Pons (tissue), 1 donor: ENCODE measurements at places on chromosomes 2 and 18.

DNA sequence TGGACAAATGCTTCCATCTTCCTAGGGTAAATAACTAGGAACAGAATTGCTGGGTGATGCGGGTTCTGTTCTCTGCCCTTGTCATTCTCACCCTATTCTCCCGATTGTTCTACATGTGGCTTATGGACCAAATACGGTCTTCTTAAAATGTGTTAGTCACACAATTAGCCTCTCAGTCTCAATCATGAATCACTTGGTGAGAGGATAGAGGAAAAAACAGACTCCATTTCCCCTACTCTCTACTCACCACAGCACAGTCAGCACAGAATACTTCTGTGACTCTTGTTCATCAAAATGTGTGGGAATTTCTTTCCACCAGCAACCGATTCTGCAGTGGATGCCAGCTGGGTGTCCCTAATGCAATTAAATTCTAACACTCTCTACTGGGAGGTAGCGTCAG lies 125.2 kb downstream of the SH3BP4 start:
- no peak for DNase-seq

DNA sequence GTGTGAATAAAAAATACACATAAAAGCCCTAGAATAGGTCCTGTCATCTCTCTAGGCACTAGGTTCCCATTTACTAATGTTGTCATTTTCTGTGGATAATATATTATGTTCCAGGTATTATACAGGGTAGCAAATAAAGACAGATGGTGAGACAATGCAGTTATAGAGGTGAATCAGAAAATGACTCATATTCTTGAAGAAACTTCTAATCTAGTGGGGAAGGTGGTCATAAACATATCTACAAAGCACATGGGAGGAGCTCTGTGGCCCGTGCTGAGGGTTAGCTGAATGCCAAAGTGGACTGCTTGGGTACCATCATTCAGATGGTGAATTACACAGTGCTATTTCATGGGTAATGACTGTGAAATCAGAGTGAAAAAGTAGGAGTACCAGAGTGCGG lies 700.9 kb downstream of the ERBB4 start:
- DNase-seq = no peak

- DNase-seq = no peak
Measured at GRCh38 chr2:35204323-35204722, 1151.3 kb upstream of the CRIM1 start.

DNA sequence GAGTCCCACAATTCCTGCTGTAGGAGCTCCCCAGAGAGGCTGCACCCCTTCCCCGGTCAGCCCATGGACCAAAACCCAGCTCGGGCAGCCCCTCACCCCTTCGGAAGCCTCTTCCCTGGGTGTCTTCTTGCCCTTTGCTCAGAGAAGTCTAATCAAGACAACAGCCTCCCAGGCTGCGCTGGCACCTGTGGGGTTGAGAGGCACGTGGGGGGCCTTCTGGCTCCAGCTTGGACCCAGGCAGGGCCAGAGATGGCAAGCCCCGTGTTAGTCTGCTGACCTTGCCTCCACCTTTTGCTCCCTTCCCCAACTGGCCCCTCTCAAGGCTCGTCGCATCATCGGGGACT lies 10.4 kb downstream of the SLC4A3 start:
- no peak for DNase-seq

DNA sequence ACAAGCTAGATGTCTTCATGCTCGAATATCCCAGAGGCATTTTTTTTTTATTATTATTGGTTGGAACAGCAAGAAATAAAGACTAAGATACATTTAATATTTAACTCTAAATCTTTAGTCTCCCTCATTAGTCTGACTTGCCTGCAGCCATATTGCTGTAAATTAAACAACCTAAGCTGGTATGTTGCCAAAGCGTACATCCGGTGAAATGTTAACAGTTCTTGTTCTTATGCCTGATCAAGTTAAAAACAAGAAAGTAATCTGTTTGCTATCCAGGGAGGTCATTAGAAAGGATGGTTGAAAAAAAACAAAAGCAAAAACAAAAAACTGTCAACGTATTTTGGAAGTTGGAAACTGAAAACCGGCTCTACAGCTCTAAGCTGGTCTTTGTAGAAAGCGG lies 125.9 kb upstream of the NABP1 start:
- DNase-seq = no peak

- DNase-seq = no peak
Measured at GRCh38 chr2:109332880-109333279, 203.9 kb downstream of the SH3RF3 start.

DNA sequence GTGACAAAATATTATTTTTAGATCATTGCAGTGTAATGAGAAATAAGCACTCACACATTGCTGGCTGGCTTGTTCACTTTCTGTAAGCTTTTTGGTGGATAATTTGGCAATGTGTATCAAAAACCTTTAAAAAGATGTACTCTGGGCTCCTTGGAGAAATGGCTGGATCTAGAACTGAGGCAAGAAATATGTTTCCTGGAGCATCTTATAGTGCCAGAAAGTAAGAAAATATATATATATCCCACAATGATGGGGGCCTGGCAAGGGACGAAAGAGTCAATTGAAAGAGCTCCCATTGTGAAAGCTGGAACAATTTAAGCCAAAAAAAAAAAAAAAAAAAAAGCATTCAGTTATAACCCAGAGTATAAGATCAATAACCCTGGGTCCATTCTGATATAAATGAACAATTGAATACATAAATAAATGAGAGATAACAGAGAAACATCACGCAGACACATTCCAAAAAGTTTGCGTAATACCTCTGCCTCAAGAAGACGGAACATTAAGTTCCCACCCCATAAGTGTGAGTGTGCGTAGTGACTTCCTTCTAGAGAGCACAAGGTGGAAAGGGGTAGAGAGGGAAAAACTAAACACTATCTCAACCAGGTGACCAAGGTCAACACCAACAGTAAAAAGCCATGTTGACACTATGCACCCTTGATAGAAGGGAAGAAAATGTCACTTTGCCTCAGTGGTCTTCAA lies 77.5 kb downstream of the BIN1 start:
- no peak for DNase-seq

GRCh38 chr2:105809097-105809473 lies 64.4 kb downstream of the NCK2 start:
- no peak for DNase-seq

GRCh38 chr2:238684362-238685326 lies 163.2 kb upstream of the TWIST2 start:
- no peak for DNase-seq

GRCh38 chr18:7601246-7601615 lies 34.1 kb downstream of the PTPRM start:
- no peak for DNase-seq

GRCh38 chr18:47737956-47738355 lies 192.5 kb downstream of the SMAD2 start:
- no peak for DNase-seq

- no peak for DNase-seq
Measured at GRCh38 chr2:1595274-1595673, 149.0 kb downstream of the PXDN start.

DNA sequence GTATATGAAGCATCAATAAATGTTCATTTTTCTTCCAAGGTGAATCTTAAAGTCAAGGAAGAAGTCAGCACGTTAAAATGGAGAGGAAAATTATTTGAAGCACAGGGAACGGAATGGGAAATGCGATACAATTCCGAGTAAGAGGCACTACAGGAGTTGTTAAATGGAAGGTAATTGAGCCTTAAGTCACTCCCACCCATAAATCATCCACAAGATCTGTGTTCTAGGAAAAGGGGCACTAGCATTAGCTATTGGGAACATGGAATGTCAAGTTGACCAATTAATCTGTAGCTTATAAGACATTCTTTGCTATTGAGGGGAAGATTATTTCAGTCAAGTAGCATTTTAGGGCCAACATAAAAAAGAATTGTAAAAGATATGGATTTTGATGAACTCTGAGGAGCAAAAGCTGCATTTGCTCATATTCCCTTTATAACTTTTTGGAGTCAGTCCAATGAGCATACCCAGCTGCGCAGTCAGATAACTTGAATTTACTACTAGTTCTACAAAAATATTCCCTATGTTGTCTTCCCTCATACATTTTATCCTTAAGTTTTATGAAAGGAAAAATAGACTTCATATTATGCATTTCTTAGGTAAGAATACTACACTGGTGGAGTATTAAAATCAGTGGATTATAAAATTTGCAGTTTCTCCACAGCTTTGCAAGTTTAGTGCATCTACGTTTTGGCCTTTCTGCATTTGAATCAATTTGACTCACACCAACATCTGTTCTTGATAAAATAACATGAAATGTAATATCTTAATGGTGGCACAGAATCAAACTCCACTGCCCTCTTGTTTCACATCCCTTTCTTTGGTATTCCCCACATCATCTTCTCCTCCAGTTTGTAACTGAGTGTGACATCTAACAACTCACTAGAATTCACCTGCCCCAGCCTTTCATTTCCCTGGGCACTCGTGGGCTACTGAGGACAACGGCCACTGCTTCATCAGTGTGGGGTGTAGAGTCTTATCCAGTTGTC lies 95.6 kb downstream of the SP3 start:
- no peak for DNase-seq

- DNase-seq = no peak
Measured at GRCh38 chr2:385061-385460, 97.2 kb upstream of the ALKAL2 start.

GRCh38 chr2:105820691-105821090 lies 76.0 kb downstream of the NCK2 start:
- DNase-seq = no peak

- no peak for DNase-seq
Measured at GRCh38 chr18:48418539-48419276, 9.5 kb upstream of the ZBTB7C start.
